Activated B cell treated with CpG ODN at 0.5 μM for 24 hours (primary cell): ENCODE measurements at places on chromosomes 1 and 21. TPM values are rescaled to one million over a fixed set of nuclear protein-coding genes. Genes with fewer than 3 reads are reported as not detected.
A peak's percentile ranks its signal among the peaks of the same experiment; 100 is the strongest.

DNA sequence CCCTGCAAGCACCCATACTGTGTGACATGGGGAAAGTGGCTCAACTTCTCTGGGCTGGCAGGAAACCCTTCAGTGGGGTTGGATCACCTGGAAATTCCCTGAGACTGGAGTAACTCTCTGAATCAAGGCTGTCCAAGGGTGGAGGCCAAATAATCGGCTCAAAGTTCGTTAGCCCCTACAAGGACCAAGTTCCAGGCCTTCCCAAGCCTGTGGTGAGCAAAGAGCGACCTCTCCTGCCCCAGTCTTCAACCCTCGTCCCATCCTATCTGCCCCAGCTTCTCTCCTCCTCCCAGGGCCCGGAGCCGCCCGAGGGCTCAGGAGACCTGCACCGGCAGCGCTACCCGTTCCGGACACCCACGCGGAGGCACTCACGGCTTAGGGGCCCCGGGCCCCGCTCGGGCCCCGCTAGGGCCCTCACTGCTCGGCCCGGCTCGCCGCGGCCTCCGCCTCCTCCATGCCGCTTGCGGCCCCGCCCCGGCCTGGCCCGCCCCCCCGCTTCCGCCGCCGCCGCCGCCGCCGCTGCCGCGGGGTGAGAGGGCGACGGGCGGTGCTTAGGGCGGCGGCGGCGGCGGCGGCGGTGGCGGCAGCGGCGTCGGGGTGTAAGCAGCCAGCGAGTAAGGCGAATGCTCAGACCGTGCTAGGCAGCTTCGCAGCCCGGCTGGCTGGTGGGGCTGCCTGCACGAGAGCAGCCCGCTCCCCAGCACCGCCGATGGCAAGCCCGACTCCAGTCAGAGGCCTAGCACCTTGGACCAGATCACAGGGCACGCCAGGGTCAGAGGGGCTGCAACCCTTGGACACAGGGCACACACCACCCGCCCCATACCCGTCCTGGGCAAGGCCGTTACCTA is at the start of gene POMGNT1:
Gene POMGNT1, minus strand, starts transcription at position 471 of the 848 bp plus-strand sequence. CDS start 613 bp downstream, outside the sequence.
- DNase-seq, result peak; percentile 84

DNA sequence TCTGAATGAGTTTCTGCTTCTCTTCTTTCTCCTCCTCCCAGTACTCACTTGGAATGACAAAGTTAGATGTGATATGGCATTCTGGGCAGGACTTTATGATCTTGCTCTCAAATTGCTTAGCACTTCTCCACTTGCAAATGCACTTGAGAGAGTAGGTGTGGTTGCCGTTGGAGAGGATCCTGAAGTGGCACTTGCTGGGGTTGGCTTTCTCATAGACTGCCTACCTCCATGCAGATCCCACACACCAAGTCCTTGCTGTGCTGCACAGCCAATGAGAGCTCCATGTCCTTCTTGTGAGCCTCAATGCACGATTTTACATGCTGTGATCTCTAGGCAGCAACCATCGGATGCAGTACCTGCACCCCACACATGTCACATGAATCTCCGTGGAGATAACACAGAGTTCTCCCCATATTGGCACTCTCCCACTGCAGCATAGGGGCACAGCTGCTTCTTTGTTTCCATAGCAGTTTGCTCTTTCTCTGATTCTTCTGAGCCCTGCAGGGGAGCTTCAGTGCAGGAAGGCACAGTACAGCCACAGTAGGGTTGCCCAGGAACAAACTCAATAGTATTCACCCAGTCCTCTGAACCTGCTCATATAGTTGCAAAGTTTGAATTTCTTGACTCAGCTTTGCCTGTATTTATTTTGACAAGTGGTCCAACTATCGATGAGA is 45.2 kb downstream of the ZNF691 start:
- DNase-seq, result no peak

The TTC22 gene
- 4.9 and 6.0 TPM in 2 replicates for total RNA-seq

DNA sequence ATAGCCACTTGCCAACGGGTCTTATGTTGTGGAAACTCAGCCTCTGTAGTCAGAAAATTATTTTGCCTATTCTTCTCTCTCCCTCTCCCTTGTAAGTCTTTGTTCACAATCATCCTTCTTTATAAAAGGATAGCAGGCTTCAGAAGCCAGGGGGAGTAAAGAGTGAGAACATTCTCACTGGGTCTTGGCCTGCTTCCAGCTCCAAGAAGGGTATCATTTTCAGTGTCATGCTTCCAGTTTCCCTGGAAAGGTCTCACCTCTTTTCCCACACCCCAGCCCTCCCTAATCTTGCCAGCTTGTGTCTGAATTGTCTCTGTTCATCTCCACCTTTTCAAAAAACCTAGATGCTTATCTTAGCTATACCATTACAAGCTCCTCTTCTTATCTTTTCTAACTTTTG is 346.2 kb upstream of the LRRC7 start:
- no peak for DNase-seq

- no peak for DNase-seq
Observed at GRCh38 chr1:225937048-225937968, 3.7 kb downstream of the LEFTY2 start.

DNA sequence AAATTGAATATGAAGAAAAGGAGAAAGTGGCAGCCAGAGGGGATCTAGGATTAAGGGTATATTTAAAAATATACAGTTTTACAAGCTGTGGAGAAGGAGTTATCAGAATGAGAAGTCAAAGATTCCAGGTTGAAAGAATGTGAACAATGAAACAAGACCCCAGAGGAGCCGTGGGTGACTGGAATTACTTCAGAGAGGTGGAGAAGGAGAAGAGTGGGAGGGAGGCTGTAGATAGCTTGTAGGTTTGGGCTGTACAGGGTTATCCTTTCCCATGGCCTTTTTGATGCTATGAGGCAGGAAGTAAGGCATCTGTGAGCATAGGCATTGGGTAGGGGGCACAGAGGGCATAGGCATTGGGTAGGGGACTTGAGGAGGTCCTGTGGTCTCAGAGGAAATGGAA is 5.2 kb upstream of the S100A11 start:
- DNase-seq, result no peak

The TSACC gene
- 0.44 TPM in 1 of 2 replicates, not detected in the other for total RNA-seq

- no peak for DNase-seq
Observed at GRCh38 chr1:153306303-153307220, 6.2 kb downstream of the PGLYRP3 start.

The SYTL1 gene
- total RNA-seq, result 76.0 and 81.9 TPM in 2 replicates

DNA sequence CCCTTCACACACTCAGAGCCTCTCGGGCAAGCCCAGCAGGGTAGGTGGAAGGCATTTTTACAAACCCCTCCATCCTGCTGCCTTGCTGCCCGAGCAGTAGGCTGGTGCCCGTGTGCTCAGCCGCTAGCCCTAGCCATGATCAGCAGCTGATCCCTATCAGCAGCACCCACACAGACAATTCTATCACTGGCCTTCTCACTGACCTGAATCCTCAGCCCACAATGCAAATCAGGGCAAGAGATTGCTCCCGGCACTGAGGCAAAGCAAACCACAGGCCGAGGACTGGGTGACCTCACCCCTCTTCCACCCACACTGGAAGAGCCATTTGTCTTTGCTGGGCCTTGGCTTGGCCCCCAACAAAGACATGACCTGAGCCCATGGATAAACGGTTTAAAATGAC is 895 bp upstream of the PDZK1 start:
- DNase-seq, result no peak

DNA sequence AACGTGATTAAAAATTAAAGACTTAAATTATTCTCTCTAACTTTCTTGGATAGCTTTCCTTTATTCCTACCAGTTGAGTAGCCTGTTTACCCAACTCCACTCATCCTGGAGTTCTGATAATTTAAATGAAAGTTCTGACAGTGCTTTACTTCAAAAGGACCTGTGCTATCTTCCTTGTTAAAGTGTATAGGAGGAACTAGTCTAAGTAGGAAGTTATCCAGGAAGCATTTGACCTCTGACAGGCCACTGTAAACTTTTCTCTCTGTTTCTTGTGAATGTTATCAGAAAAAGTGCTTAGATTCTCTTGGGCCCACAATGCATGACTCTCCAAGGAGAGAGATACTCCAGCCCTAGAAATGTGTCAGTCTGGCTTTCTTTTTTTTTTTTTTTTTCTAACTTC is 9.2 kb downstream of the UAP1 start:
- no peak for DNase-seq

The EPHB2 gene
- 0.13 and 0.37 TPM in 2 replicates for total RNA-seq

The HORMAD1 gene
- total RNA-seq, result 1.4 and 1.6 TPM in 2 replicates

DNA sequence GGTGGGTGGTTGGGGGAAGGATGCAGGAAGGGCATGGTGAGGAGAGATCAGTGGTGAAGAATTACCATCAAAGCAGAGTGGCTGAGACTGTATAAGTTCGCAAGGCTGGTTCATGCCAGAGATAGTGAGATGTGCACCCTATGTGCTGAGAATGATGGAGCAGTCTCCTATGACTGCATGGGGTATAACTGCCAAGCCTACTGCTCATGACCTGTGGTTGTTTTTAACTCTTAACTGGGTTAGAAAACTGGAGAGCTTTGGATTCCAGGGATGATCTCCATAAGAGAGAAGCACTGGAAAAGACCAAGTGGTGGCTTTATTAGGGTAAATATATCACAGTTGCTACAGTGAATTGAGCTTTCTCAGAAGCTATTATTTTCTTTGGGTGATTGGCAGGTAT is 16.2 kb downstream of the WNT2B start:
- DNase-seq, result no peak

DNA sequence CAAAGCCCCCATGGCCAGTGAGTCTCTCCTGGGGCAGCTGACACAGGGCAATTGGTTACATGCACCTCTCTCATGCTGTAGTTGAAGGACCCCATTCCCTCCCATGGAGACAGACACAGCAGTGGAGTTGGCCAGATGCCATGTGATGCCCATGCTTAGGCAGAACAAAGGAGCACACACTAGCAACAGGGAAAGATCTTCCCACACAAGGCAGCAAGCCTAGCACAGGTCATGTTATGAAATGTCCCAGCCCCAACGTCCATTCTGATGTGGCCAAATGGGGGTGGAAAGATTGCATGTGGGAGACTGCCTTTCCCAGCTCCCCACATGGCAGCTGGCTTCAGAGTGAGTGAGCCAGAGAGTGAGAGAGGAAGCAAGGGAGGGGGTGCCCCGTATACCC is 34.5 kb downstream of the AADACL4 start:
- DNase-seq, result no peak
